ENCODE measurements at places on chromosomes 1 and 21. TPM values are rescaled to one million over a fixed set of nuclear protein-coding genes. Genes with fewer than 3 reads are reported as not detected.
A peak's percentile ranks its signal among the peaks of the same experiment; 100 is the strongest.

The F5 gene
- 14.0 TPM for total RNA-seq

The PGLYRP3 gene
- not detected for total RNA-seq

DNA sequence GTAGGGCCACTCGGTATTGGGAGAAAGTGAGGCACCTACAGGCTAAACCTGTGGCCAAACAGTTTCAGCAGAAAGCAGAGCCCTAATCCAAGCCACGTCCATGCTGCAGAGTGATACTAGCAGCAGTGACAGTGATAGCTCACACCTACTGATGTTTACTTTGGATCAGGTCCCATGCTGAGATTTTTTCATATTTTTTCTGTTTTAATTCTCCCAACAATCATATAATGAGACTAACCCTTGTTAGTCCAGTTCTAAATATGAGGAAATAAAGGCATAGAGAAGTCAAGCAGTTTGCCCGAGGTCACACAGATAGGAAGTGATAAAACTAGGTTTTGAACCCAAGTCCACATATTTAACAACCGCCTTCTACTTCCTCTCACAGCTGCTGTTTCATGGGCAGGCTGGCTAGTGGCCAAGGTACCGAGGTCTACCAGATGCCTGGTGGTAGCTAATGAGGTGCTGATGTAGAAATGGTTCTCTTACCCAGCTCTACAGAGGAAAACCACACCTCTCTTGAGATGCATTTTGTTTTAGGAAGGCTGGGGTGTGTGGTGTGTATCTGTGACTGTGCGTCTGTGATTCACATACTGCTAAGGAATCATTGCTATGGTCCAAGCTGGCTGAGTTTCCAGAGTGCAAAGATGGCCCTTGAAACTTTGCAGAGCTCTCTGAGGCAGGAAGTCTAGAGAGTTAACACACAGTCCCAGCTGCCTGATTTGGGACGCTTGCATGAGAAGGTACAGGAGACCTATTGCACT lies 80.3 kb upstream of the ARTN start:
- peak; percentile 65 for DNase-seq

- peak; percentile 37 for DNase-seq
Measured at GRCh38 chr1:229068270-229068987, 202.5 kb upstream of the RAB4A start.

- DNase-seq: no peak
Measured at GRCh38 chr1:33872275-33872674, 8.4 kb downstream of the HMGB4 start.

- no peak for DNase-seq
Measured at GRCh38 chr1:182051938-182052337, 9.6 kb downstream of the ZNF648 start.

DNA sequence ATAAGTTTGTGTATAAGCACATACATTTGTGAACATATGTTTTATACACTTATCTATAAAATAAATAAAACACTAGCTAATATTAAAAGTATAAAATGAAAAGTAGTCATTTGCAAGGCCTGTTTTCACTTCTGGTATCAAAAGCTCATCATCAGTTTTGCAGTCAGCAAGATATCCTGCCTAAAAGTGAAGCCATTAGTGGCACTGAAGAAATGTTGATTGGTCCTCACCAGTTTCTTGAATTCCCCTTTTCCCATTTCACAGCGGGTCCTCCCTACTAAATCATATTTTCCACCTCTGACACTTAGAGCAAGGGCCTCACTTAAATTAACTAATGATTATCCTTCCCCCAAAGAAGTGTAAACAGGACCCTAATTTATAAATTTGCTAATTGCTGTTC lies 6.7 kb downstream of the TBX15 start:
- DNase-seq: no peak

GRCh38 chr21:25734654-25734903 lies 125 bp downstream of the ATP5PF start:
- no peak for DNase-seq

DNA sequence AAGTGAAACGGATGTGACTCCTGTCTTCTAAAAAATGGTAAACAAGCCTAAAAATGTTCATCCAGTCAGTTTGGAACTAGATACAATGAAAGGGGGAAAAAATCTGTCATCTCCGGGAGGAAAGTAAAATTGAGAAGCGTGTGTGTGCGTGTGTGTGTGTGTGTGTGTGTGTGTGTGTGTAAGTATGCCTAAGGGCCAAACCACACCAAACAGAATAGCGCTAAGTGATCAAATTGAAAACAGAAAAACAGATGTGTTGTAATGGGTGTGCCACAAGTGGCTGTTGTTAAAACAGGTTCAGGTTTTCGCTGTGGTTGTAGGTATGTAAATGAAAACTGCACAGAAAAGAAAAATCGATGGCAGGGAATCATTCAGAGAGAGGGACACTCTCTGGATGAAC lies 106.7 kb downstream of the RNF220 start:
- no peak for DNase-seq

DNA sequence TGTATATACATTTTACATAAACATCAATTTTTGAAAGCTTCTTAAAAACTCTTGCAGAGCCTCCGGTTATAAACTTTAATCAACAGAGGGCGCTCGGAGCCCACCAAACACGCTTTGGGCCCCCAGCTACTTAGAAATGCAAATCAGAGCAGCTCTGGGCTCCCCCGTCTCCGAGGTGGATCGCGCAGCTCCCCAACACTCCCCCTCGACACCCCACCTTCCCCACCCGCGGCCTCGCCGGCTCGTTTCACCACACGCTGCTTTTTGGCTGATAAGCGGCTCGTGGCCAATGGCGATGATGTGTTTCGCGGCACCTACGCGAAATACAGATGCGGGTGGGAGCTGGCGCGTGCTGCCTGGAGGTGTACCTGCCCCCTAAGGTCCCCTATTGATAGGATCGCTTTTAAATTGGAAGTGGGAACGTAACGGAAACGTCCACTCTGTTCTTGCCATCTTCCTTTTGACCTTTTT lies 1.7 kb upstream of the KIF26B start:
- peak; percentile 81 for DNase-seq

GRCh38 chr1:33195556-33195955 lies 13.7 kb upstream of the TRIM62 start:
- no peak for DNase-seq

GRCh38 chr1:108701176-108701849 lies 9.2 kb downstream of the PRPF38B start:
- no peak for DNase-seq

DNA sequence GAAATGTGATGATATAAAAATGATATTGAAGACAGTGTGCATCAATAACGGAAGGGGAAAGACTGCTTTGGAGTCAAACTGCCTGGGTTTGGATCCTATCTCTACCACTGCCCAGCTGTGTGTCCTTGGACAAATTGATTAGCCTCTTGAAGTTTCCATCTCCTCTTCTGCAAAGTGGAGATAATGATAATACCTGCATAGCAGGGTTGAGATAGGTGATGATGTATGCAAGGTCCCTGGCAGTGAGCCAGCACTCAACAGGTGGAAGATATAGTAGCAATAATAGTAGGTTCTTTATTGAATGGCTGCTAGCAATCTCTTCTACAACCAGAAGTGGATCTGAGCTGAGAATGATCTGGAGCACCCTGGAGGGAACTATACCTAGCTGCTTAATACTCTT lies 166.7 kb downstream of the MIS18A start:
- no peak for DNase-seq

The LCE1B gene
- not detected for total RNA-seq

- DNase-seq: no peak
Measured at GRCh38 chr1:8809342-8809736, 8.1 kb downstream of the RERE start.

The MYBPH gene
- total RNA-seq: not detected

The RHBG gene
- not detected for total RNA-seq

GRCh38 chr1:99869304-99869703 lies 19.1 kb downstream of the AGL start:
- no peak for DNase-seq

The SYCP1 gene
- not detected for total RNA-seq

DNA sequence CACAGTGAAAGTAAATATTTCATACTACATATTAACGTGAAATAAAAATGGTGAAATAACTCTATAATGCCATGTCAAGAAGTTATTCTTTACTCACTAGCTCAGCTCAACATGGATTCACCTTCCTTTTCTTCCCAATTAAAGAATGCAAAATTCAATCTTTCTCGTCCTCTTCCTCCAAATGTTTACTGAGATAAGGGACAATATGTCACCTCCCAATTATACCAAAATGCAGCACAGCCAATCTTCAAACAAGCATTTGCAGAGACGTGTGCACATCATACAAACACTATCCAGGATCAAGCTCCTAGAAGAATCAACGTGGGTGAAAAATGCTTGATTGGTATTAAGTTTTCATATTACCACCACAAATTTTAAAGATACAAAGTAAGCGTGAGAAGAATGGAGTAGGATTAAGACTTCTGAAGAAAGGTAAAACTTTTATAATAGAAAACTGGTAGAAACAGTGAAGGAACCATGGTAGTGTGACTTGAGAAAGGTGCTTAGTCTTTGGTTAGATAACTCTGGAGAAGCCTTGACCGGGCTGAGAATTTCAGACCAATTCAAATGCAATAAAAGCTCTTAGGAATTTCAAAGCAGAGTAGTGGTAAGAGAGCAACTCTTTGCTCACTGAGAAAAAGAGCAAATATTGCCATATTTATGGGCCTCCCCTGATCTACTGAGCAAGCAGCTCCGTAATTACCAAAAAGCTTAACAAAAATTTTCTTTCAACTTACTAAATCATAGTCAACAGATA lies 7.2 kb downstream of the PTP4A2 start:
- no peak for DNase-seq

The TNFSF4 gene
- 17.5 TPM for total RNA-seq

DNA sequence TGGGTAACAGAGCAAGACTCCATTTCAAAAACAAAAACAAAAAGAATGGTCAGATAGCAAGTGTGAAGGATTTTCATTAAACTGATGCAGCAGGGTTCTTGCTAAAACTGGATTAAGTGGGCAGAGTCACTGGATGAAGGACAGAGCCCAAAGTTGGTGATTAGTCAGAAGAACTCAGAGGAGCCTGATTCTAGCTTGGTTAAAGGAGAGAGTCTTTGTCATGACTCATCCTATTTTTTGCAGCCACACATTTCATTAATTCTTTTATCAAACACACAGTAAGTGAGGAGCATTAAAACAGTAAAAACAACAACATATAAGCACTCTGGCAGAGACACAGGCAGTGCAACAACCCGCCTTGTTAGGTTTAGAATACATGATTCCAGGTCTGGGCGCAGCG lies 56.0 kb upstream of the EDARADD start:
- no peak for DNase-seq

DNA sequence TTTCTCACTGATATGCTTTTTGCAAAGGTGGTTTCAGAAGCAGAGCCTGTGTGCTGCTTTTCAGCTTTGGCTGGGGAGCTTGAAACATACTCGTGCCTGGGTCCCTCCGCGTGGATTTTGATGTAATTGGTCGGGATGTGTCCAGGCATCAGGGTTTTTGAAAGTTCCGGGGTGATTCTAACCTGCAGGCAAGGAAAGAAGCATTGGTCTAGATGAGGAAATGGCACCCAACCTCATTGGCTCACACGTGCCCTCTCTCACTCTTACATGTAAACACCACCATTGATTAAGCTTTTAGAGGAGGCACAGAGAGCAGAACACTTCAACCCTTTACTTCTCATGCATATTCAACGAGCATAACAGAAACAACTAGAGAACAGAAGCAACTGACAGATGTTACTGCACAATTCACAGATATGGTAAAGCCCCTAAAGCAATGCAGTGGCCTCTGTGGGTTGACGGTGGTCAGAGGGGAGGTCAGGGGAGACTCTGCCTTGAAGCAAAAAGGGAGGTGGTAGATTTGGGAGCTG lies 112.1 kb downstream of the TLR5 start:
- DNase-seq: no peak

- DNase-seq: no peak
Measured at GRCh38 chr1:152745289-152745704, 12.5 kb upstream of the KPRP start.

The FAM151A gene
- total RNA-seq: not detected

The TBX19 gene
- total RNA-seq: 3.6 TPM

The STRIP1 gene
- total RNA-seq: 40.8 TPM
